Bone marrow (tissue), 2 donors: ENCODE measurements at places on chromosomes 1 and 21.
A peak's percentile ranks its signal among the peaks of the same experiment; 100 is the strongest.

GRCh38 chr1:223731133-223731770 lies 18.9 kb downstream of the CAPN2 start:
- DNase-seq: no peak

DNA sequence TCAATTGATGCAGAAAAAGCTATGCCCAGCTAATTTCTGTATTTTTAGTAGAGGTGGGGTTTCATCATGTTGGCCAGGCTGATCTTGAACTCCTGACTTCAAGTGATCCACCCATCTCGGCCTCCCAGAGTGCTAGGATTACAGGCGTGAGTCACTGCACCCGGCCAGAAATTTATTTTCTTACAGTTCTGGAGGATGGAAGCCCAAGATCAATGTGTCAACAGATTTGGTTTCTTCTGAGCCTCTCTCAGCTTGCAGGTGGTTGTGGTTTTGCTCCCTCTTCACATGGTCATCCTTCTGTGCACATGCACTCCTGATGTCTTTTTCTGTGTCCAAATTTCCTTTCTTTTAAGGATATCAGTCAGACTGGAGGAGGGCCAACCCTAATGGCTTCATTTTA lies 35.6 kb downstream of the SHCBP1L start:
- DNase-seq: no peak

DNA sequence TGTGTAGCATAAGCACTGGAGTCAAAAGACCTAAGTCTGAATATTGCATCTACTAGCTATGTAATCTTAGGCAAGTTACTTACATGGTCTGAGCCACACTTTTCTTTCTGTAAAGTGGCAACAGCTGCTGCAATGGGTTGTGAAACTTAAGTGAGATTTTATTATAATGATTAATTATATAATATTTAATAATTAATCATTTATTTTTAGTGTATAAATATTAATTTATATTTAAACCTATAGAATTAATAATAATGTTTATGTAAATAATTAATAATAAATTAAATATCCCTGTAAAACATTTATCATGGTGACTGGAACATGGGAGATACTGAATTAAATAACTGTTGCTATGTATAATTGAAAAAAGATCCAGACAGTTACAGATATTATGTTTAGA lies 180.3 kb downstream of the LRRC40 start:
- no peak for DNase-seq

DNA sequence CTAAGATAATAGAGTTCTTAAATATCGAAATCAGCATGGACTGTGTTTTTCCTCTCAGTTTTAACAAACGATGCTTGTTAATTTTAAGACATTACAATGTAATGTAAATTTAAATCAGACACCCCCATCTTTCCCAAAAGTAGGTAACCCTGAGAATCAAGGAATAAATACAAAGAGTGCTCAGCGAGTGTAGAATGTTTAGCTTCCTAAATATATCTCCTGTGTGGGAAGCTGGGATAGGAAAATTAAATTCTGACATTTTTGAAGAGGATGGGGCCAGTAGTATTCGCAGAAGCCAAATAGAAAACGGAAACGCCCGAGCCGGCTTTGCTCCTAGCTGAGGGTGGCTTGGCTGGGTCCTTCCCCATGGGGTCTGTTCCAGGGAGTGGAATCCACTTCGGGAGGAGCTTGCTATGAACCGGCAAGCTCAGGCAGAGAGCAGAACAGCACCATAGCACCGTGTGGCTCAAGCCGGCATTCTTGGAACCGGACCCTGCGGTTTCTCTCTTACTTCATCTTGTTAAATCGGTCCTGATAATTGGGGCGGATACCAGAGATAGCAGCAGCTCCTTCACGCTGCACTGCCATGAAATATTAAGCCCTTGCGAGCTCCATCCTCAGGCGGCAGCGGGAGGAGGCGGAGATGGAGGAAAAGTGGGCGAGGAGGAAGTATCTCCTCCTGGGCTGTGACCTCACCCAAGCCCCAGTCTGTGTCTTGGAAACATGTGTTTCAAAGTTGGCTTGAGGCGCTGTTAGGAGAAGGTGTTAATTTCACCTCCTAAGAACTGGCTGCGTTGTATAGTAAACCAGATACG lies 24.9 kb downstream of the MAP3K7CL start:
- DNase-seq: no peak

DNA sequence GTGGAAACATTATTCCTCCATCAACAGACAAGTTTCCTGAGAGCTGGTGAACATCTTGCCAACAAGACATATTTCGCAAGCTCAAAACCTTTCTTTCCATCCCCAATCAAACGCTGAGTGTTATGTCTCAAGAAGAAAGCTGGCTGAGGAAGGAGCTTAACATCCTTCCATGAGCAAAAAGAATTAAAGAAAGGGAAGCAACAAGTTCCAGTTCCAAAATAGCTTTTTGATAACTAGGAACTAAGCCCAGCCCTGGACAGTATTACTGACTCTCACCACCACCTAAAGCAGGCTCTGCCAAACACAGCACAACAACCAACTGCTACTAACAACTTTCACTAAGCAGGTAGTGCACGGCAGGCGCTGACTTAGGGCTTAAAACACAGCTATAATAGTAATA lies 50.2 kb downstream of the CAPZB start:
- DNase-seq: no peak

GRCh38 chr1:31650161-31651088 lies 5.7 kb upstream of the PEF1 start:
- no peak for DNase-seq

DNA sequence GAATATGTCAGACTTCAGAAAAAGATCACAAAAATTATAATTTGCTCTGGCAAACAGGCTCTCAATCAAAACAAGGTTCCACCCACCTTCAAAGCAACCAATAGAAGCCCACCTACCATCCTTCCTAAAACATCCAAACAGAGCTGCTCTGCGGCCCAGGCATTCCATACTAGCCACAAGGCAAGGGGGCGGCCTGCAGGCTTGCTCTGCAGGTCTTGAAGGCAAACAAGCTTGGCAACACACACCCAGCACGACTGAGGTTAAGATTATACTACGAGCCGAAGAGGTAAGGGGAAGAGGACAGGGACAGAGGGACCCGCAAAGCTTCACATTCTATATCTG lies 207.3 kb downstream of the SLC45A1 start:
- DNase-seq: peak; percentile 37

DNA sequence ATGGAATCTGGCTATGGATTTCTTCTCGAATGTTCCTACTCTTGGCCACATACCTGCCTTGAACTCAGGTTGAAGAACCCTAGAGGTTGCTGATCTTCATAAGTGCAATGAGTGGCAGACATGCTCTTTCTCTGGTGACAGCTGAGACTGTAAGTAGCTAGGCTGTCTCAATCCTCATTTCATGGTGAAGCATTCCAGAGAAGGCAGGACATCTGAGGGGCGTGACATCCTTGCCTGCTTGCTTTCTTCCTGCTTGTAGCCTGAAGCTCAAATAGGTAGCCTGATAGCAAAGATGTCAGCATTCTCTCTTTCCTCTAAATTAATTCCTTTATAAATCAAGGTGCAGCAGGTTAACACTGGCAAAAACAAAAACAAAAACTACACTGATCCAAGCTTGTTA lies 114.6 kb upstream of the MAGI3 start:
- no peak for DNase-seq

DNA sequence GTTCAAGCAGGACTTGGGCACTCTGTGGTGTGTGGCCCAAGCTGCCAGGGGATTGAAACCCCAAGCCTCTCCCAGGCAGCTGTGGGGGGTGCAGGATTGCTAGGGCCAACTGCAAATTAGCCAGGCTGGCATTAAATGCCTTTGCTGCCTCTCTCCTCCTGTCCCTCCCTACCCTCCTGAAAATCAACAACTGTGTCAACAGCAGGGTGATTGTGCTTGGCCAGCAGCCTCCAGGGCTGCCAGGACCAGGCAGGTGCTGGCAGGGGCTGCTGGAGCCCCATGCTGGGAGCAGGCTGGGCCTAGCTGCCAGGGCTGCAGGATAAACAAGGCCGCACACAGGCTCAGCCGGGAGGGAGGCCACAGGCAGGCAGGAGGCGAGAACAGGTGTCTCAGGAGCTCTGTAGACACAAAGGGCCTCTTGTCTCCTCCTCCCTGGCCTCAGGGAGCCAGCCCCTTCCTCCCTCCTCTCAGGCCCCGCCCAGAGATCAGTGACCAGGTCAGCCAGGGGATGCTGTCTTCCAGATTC lies 11.4 kb downstream of the SOX13 start:
- no peak for DNase-seq

GRCh38 chr1:223547316-223548114 lies 118.0 kb downstream of the CAPN8 start:
- no peak for DNase-seq

- no peak for DNase-seq
Observed at GRCh38 chr1:184558691-184559090, 171.9 kb downstream of the C1orf21 start.

GRCh38 chr21:35084869-35085268 lies 35.8 kb upstream of the RUNX1 start:
- no peak for DNase-seq

GRCh38 chr1:183575606-183576005 lies 14.7 kb downstream of the NCF2 start:
- no peak for DNase-seq

GRCh38 chr1:84382127-84382526 lies 16.2 kb upstream of the DNASE2B start:
- DNase-seq: no peak

GRCh38 chr1:181397845-181398244 lies 85.5 kb upstream of the CACNA1E start:
- no peak for DNase-seq

- no peak for DNase-seq
Observed at GRCh38 chr1:230575886-230576500, 66.3 kb upstream of the COG2 start.

DNA sequence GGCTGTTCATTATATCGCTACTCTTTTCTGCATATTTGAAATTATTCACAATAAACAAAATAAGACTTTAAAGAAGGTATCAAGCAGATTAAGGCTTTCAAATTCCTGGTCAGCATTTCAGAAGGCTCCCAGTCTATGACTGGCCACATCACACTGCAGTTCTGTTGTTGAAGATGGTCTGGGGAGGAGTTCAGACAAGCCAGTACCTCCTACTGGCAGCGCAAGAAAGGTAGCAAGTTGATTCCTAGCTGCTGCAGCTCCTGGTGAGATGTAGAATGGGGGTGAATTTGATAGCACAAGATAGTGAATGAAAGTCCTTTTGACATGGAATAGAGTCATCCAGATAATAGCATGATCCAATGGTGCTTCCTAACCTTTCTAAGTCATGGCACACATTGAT lies 88.2 kb upstream of the BEND5 start:
- DNase-seq: no peak

GRCh38 chr1:39199593-39199992 lies 4.9 kb upstream of the MACF1 start:
- DNase-seq: no peak

- no peak for DNase-seq
Observed at GRCh38 chr1:109821221-109821669, 57.5 kb upstream of the EPS8L3 start.

- DNase-seq: peak; percentile 34
Observed at GRCh38 chr1:121519042-121519755, 334.4 kb downstream of the SRGAP2C start.

DNA sequence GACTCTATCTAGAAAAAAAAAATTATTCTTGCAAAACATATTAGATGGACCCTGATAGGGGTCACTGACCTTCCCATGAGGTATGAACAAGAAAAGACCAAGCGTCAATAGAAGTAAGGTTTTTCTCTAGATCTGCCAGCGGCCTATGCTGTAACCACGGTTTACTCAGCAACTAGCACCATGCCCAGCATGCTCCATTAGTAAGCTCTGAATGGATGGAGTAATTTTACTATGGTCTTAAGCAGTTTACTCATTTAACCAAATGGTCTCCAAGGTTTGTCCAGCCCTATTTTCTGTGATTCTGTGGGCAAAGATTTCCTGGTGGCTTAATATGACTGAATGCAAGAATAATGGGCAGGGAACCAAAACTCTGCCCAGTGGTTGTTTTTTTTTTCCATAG lies 113.9 kb downstream of the ADSS2 start:
- no peak for DNase-seq

DNA sequence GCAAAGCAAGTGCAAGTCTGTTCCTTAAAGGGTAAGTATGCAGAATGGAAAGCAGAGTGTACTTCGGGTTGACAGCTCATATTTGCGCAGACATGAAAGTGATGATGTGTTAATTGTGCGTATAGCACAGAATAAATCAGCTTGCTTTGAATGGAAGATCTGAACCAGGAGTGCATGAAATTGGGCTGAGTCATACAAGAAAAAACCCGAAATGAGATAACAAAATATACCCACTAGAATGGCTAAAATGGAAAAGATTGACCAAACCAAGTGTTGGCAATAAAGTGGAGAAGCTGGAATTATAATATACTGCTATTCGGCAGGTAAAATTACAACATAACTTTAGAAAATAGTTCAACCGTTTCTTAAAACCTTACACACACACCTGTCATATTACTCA lies 28.5 kb downstream of the CR1L start:
- no peak for DNase-seq

GRCh38 chr1:231919886-231920285 lies 293.3 kb downstream of the DISC1 start:
- no peak for DNase-seq

DNA sequence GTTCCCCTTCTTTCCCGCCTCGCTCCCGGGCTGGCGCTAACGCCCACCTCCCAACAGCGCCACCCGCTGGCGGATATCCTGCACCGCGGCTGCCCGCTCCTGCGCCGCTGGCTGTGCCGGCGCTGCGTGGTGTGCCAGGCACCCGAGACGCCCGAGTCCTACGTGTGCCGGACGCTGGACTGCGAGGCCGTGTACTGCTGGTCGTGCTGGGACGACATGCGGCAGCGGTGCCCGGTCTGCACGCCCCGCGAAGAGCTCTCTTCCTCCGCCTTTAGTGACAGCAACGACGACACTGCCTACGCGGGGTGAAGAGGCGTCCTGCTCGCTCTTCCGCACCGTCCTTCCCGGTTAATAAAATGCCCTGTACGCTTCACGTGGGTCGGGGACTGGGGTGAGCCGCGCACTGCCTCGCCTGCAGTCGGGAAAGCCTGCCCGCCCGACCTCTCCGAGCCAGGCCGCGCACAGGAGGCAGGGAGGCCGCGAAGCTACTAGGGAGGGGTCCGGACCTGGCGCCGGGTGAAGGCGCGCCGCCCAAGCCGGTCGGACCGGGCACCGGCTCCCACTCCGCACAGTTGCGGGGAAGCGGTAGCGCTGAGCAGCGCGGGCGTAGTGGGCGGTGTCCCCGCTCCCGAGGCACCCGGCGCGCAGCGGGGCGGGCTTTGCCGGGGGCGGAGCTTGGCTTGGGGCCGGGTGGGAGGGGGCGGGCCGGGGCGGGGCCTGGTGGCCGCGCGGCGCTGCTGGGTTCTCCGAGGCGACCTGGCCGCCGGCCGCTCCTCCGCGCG lies at the start of gene ADAM15:
ADAM15 (plus strand) TSS at position 757 of the 782 bp plus-strand sequence. CDS start 71 bp downstream, outside the sequence.
- peak; percentile 63 for DNase-seq

GRCh38 chr1:205580923-205581180 lies 51.0 kb downstream of the ELK4 start:
- no peak for DNase-seq

DNA sequence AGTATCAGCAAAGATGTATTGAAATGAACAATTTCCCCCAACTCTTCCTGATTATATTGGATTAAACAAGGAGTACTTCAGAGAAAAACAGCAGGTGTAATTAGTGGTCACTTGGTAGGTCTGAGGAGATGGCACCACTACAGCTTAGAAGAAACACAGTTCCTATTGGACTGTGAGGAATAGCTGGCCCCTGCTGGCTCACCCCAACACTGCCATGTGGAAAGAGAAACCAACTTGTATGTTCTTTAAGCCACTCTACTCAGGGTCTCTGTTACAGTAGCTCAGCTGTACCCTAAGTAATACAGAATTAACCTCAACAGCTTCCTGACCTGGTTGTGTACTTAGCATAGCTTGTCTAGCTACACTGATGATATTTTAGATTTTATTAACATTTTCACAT lies 26.5 kb upstream of the MTR start:
- no peak for DNase-seq
